ENCODE measurements at places on chromosomes 16 and 17.
A peak's percentile ranks its signal among the peaks of the same experiment; 100 is the strongest.

DNA sequence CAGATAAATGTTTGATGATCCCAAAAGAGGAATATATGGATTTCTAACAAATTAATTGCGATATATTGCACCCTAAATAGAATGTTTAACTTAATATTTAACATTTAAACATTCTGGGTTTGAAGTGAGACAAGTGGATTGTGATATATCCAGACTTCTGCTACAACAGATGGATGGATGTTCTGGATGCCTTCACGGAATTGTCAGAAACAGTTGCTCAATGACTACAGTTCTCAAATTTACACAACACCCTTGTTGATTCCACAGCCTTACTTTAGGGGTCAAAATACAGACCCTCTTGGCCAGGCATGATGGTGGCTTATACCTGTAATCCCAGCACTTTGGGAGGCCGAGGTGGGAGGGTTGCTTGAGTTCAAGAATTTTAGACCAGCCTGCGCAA lies 250.8 kb downstream of the RBFOX1 start:
- DNase-seq = no peak

DNA sequence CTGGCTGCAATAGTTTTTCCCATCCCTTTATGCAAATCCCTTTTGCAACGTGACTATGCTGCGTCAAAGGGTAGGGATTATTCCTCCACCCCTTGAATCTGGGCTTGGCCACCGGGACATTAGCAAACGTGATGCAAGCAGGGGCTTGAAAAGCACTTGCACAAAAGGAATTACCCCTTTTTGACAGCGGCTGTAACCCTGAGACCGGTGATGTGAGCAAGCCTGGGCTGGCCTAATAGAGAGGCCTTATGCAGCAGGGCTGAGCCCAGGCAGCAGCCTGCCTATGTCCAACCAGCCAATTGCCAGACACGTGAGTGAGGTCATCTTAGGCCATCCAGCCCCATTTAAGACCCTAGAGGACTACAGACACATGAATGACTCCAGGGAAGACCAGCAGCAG lies 30.4 kb upstream of the PAFAH1B1 start:
- DNase-seq = peak; percentile 81

GRCh38 chr17:74372426-74372825 lies 5.1 kb downstream of the GPR142 start:
- DNase-seq = no peak

DNA sequence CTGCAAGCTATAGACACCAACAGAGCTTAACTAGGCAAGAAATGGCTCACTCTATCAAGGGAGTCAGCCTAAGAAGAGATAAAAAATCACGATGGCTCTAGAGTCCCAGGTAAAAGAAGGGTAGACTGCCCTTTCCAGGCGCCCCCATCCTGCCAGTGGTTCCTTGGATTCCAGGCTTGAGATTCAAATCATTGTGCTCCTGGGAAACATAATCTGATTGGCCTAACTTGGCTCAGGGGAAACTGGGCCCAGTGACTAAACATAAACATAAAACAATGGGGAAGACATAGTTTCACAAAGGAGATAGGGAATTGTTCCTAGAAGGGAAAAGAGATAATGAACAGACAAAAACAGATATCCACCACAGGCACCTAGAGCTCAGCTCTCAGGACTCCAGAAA lies 56.4 kb downstream of the ZNF18 start:
- no peak for DNase-seq

DNA sequence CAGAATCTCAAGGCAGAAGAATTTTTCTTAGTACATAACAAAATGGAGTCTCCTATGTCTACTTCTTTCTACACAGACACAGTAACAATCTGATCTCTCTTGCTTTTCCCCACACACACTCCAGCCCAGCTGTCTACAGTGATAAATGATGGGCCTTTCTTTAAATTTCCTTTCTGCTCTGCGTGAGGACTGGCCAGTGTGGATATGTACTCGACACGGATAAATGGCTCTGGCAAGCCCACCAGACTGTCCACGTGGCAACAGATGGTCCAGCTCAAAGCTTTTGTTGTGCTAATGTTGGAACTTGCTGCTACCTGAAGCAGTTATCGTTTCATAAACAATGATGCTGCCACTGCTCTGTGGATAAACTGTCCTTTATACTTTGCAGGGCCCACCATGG lies 410.7 kb downstream of the TMEM114 start:
- DNase-seq = peak; percentile 29

- no peak for DNase-seq
Measured at GRCh38 chr17:50292465-50292864, 18.2 kb downstream of the TMEM92 start.

DNA sequence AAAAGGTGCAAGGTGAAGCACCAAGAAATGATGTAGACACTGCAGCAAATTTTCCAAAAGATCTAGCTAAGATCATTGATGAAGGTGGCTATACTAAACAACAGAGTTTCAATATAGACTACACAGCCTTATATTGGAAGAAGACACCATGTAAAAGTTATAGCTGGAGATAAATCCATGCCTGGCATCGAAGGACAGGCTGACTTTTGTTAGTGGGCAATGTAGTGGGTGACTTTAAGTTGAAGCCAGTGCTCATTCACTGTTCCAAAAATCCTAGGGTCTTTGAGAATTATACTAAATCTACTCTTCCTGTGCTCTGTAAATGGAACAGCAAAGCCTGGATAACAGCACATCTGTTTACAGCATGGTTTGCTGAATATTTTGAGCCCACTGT lies 26.4 kb downstream of the HLF start:
- no peak for DNase-seq

- DNase-seq = no peak
Measured at GRCh38 chr16:89106533-89107202, 13.0 kb downstream of the ACSF3 start.

DNA sequence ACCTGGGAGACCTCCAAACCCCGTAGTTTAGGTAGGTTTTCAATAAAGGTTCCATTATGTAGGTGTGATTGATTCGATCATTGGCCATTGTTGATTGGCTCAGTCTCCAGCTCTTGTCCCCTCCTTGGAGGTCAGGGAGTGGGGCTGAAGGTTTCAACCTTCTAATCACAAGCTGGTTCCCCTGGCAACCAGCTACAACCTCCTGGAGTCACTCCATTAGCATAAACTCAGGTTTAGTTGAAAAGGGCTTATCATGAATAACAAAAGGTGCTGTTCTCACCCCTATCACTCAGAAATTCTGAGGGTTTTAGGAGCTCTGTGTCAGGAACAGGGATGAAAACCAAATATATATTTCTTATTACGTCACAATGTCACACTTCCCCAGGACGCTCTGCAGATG lies 28.5 kb downstream of the TMEM132E start:
- DNase-seq = peak; percentile 52

Measured in ELF-1 (cell line).